Natural killer cell (primary cell): ENCODE measurements at places on chromosomes 12 and 14.

GRCh38 chr12:131082290-131083194 is 128.8 kb downstream of the ADGRD1 start:
- DNase-seq: no peak

- peak; percentile 88 for DNase-seq
Observed at GRCh38 chr14:89616852-89617341, 199.9 kb upstream of the FOXN3 start.

DNA sequence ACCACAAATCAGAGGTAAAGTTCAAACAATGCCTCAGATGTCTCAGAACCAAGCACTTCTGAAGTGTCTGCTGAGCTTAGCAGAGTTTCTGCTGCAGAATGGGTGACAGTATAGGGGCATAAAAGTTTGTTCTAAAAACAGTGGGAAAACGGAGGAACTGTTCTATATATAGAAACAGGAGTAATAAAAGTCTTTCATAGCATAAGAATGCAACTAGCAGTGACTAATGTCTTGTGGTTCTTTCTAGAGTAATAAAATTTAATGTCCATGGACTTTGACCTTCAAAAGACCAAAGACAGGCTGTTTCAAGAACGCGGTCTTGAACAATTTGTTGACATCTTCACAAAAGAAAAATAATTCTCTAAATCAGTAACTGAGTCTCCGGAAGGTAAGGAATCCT is 107.5 kb upstream of the FAR2 start:
- no peak for DNase-seq

DNA sequence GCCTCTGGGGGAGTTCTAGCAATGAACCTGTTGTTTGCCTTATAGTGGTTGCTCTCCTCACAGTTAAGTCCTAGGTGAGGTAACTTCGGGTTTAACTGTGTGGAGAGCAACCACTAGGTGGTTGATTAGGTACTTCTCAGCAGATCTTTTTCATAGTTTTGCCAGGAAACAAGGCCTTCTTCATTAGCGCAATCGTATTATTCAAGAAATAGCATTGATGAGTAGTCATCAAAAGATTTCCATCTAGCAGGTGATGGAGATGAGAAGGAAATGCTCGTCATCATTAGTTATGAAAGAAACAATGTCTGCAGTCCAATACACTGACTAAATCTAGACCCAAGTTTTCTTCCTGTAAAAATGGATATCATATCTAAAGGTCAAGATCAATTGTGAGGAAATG is 923.3 kb downstream of the AACS start:
- no peak for DNase-seq

DNA sequence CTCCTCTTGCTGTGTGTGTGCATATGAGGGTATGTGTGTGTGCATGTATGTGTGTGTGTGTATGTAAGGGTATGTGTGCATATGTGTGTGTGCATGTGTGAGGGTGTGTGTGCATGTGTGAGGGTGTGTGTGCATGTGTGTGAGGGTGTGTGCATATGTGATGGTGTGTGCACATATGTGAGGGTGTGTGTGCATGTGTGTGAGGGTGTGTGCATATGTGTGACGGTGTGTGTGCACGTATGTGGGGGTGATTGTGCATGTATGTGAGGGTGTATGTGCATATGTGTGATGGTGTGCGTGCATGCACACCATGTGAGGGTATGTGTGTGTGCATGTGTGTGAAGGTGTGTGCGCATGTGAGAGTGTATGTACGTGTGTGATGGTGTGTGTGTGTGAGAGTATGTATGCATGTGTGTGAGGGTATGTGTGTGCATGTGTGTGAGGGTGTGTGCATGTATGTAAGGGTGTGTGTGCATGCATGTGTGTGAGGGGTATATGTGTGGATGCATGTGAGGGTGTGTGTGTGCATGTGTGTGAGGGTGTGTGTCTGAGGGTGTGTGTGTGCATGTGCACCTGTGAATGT is 15.4 kb downstream of the DAO start:
- no peak for DNase-seq
